Endothelial cell of umbilical vein (primary cell): ENCODE measurements at places on chromosomes 3 and 15. TPM values are rescaled to one million over a fixed set of nuclear protein-coding genes. Genes with fewer than 3 reads are reported as not detected.

DNA sequence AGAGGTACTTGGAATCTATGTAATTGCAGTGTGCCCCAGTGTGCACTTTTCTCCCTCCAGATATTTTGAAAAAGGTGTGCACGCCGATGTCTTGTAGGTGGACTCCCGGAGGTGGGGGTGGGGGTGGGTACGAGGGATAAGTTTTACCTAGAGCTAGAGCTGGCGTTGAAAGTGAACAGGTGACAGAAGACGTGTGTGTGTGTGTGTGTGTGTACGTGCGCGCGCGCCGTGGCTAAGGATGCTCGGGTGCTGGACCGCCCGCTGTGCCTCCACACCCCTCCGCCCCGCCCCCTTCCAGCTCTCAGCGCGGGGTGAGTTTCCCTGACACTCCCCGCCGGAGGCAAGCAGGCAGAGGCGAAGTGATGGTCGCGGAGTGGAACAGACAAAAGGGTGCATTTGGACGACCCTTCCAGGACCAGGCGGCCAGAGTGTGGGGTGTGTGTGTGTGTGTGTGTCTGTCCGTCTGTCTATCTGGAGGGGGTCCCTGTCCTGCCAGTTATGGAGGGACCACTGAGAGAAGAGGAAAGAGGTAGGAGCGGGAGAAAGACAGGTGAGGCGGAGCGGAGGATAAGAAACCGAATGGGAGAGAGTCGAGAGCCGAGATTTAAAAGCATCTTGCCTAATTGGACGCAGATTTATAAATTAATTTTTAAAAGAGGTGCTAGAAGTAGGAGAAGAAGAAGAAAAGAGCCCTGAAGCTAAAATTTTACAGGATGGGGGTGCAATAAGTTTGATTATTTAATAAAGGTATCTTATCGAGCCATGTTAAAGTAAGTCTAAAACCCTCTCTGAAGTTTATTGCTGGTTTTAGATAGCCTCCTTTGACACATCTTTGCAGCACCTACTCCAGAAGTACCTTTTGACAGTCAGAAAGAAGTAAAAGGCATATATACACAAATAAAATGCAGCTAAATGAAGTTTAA is 335.8 kb upstream of the THRB start:
- no peak for DNase-seq

GRCh38 chr3:187798126-187798525 is 52.9 kb upstream of the BCL6 start:
- DNase-seq = no peak

- DNase-seq = no peak
These were observed 786.2 kb downstream of the AGBL1 start for GRCh38 chr15:86865920-86866319.

DNA sequence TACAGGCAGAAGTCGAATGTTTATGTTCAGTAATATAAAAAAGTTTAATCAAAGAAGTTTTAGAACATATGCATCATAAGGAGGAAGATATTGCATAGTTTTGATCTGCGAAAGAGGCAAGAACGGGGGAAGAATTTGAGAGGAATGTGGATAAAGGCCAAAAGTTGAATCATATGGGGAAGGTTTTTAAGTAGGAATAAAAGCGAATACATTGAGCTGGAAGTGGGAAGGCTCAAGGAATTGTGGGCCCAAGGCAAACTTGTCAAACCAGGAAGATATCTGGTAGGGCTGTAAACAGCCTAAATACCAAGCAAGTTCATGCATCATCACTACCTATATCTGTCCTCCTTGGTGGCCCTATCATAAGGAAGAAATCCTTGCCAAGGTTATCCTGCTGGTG is 186.9 kb downstream of the MAGI1 start:
- no peak for DNase-seq

DNA sequence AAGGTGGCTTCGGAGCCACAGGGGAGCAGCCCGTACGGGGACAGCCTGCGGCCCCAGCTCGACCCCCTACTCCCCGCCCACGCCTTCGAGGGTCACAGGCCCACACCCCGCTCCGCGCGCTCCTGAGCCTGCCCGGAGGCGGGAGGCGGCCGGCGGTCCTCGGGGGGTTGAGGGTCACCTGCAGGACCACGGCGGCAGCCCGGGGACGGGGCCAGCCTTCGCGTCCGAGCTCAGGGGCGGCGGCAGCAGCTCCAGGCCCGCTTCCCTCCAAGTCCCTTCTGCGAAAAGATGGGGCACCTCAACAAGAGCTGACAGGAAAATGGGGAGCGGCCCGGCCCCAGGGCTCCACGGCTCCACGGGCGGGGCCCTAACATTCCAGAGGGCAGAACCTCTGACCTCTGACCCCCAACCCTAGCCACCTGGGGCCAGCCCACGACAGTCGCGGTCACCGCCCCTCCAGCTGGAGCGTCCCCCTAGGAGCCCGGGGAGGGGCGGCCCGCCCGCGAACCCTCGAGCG is 428 bp downstream of the LYSMD4 start:
- DNase-seq = no peak

DNA sequence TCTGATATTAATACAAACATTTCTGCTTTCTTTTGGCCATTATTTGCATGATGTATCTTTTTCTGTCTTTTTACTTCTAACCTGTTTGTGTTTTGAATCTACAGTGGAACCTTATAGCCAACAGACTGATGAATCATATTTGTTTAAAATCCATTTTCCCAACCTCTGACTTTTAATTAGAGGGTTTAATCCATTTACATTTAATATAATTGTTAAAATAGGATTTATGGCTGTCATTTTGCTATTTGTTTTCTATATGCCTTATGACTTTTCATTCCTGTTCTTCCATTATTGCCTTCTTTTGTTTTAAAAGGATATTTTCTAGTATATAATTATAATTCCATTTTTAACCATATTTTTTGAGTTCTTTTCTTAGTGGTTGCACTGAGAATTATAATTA is 286.1 kb downstream of the ZNF621 start:
- no peak for DNase-seq

DNA sequence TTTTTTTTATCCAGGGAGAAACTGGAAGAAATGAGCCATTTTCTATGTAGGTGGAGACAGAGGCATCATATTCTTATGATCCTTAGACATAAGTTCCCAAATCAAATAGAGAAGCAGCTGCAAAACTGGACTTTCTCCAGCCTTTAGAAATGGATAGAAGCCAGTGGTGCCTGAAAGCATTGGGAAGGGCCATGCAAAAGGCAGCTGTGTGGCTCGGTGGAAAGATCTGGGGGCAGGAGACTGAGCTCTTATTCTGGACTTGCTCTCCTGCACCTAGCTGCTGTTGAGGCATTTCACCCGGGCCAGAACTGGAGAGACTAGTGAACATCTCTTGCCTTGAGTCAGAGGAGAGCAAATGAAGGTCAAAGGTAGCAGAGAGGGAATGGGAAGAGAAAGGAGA is 73.1 kb downstream of the TFG start:
- no peak for DNase-seq

DNA sequence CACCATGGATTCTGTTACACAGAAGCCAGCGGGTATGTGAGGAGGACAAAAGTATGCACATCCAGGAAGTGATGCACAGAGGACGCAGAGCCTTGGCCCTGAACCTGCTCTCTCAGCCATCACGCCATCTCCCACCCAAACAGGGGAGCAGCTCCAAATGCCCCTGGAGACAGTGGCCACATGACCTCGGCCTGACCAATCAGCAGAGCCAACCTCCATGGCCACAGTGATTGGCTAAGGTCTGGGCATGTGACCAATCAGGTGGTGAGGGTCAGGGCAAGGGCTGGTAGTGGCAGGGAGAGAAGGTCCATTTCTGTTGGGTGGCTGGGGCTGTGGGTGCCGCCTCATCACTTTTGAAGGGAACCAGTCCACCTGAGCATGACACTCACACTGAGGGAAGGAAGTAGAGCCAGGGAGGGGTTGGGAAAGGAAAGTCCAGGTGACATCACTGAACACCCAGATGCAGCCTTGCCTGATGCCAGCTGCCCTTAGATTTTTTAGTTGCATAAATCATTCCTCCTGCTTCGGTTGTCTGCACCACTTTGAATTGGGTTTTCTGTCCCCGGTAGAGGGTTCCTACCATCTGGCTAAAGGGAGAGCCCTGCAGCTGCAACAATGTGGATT is 70.3 kb upstream of the IQSEC1 start:
- DNase-seq = no peak

GRCh38 chr15:64522226-64522823 is 61.9 kb downstream of the ZNF609 start:
- no peak for DNase-seq

DNA sequence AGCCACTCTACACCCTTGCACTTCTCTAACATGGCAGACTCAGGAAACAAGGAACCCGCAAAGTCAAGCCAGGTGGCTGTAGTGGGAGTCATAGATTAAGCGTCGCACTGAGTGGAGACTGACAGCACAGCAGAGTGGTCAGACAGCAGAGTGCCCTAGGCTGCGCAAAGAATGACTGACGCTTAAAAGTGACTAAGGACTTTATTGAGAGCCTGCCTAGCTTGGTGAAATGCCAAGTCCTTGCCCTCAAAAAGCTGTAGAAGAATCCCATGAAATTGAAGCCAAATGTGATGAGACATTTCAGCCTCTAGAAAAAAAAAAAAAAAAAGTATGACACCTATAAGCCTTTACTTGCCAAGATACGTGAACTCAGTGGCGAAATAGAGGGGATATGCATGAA is 30.2 kb downstream of the NCEH1 start:
- DNase-seq = no peak

GRCh38 chr3:5250467-5251195 is 63.1 kb downstream of the EDEM1 start:
- DNase-seq = no peak

- DNase-seq = no peak
These were observed 43.9 kb downstream of the B3GNT5 start for GRCh38 chr3:183296944-183297343.

GRCh38 chr15:47384341-47384740 is 333.0 kb upstream of the SEMA6D start:
- peak; percentile 97 for DNase-seq

- DNase-seq = no peak
These were observed 43.8 kb upstream of the TLE3 start for GRCh38 chr15:70141376-70142071.

- DNase-seq = no peak
These were observed 95.7 kb downstream of the RORA start for GRCh38 chr15:61133361-61133760.

- DNase-seq = no peak
These were observed 417.7 kb downstream of the LPP start for GRCh38 chr3:188571531-188572095.

GRCh38 chr3:36524560-36524959 is 144.3 kb downstream of the STAC start:
- DNase-seq = no peak

DNA sequence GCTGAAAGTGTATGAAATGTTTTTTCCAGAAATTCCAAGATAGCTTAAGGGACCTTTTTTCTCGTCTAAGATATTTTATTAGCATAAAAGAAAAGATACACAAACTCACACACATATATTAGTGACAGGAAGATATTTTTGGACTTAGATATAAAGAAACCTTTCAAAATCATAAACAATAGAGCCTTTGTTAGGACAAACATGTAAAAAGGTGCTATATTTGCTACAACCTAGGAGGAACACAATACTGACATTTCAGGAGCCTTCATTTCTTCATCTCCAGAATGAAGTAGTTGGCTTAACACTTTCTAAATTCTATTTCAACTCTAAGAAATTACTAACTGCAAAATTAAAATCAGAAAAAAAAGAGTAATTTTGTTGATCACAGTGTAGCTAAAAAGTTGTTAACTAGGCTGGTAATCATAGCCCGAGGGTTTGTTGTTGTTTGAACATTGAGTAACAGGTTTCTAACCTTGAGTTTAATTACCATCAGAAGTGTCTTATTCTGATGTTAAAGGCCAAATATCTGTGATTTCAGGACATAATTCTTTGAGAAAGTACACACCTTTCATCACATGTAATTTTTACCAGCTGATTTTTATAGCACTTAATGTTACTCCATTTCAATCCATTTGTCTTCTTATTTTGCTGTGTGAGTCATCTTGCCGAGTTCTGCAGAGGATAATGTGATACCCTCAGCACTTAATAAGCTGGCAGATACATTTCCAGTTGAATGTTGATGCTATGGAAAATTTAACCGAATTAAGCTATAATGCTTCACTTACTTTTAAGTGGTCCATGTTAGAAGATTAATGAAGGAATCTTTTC is 97.3 kb downstream of the MBNL1 start:
- DNase-seq = peak; percentile 41

The POPDC2 gene
- polyA plus RNA-seq = 0.57 and 1.3 TPM in 2 replicates

The AGBL1 gene
- not detected in 2 replicates for polyA plus RNA-seq

The RBMS3 gene
- 13.6 and 16.3 TPM in 2 replicates for polyA plus RNA-seq

The KBTBD12 gene
- polyA plus RNA-seq = not detected in 2 replicates

The GPR176 gene
- polyA plus RNA-seq = 68.7 and 85.3 TPM in 2 replicates

The MCTP2 gene
- 0.01 TPM in 1 of 2 replicates, not detected in the other for polyA plus RNA-seq

The HMG20A gene
- 31.2 and 35.8 TPM in 2 replicates for polyA plus RNA-seq

The GPR87 gene
- polyA plus RNA-seq = not detected in 2 replicates
